ENCODE measurements at places on chromosomes 12 and 14.

GRCh38 chr12:10392394-10392930 is 2.6 kb upstream of the KLRK1 start:
- no peak for DNase-seq

GRCh38 chr12:49287876-49288275 is 7.1 kb upstream of the PRPH start:
- no peak for DNase-seq

GRCh38 chr14:105100910-105101309 is 35.7 kb upstream of the GPR132 start:
- no peak for DNase-seq

DNA sequence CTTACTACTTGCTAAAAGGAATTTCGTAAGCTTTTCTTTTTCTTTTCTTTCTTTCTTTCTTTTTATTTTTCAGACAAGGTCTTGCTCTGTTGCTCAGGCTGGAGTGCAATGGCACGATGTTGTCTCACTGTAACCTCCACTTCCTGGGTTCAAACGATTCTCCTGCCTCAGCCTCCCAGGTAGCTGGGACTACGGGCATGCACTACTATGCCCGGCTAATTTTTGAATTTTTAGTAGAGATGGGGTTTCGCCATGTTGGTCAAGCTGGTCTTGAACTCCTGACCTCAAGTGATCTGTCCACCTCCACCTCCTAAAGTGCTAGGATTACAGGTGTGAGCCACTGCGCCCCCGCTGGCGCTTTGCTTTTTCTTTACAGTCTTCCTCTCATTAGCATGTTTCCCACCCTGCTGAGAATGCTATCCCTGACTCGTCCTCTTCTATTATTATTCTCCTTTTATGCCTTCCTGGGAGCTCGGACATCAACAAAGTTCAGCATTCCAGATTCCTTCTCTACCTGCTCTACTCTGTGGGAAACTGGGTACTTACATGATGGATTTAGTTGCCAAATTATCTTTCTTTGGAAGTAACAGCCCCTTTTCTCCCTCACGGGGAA is 3.1 kb downstream of the MTHFD1 start:
- no peak for DNase-seq

DNA sequence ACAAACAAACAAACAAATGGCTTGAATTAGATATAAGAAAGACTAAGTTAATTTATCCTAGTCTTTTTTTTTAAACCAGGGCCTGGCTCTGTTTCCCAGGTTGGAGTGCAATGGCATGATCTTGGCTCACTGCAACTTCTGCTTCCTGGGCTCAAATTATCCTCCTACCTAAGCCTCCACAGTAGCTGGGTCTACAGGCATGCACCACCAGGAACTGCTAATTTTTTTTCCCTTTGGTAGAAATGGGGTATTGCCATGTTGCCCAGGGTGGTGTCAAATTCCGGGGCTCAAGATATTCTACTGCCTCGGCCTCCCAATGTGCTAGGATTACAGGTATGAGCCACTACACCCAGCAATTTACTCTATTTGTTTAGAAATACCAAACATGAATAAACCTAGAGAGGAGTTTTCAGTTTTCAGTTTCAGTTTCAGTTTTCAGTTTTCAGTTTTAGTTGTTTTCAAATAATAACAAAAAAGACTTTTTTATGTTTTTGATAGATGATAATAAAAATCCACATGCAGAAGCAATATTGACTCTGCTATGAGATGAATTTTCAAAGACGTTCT is 817.0 kb downstream of the FLRT2 start:
- DNase-seq, result no peak

DNA sequence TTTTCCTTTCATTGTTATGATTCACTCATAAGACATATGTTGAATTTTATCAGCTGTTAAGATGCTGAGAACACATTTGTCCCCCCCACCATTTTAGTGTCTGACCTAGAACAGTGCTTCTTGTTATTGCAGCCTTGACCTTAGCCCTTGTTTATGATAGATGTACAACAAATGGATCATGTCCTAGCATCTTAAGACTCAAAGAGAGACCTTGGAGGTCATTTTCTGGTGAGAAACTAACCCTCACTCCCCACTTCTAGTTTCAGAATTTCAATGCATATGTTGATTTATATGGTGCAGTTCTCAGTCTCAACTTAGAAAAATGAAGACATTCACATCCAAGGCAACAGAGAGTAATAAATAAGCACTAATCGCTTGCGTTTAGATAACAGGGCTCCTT is 391.2 kb downstream of the AEBP2 start:
- no peak for DNase-seq

GRCh38 chr12:106956048-106956578 is 406 bp downstream of the TMEM263 start:
- DNase-seq, result peak; percentile 5

DNA sequence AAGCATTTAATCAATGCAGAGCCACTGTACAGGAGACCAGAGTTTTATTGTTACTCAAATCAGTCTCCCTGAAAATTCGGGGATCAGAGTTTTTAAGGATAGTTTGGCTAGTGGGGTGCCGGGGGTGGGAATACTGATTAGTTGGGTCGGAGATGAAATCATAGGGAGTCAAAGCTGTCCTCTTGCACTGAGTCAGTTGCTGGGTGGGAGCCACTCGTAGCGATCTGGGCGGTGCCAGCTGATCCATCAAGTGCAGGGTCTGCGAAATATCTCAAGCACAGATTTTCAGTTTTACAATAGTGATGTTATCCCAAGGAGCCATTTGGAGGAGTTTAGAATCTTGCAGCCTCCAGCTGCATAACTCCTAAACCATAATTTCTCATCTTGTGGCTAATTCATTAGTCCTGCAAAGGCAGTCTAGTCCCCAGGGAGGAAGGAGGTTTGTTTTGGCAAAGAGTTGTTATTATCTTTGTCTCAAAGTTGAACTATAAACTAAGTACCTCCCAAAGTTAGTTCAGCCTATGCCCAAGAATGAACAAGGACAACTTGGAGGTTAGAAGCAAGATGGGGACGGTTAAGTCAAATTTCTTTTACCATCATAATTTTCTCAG is 169.4 kb upstream of the PLEKHG7 start:
- no peak for DNase-seq

DNA sequence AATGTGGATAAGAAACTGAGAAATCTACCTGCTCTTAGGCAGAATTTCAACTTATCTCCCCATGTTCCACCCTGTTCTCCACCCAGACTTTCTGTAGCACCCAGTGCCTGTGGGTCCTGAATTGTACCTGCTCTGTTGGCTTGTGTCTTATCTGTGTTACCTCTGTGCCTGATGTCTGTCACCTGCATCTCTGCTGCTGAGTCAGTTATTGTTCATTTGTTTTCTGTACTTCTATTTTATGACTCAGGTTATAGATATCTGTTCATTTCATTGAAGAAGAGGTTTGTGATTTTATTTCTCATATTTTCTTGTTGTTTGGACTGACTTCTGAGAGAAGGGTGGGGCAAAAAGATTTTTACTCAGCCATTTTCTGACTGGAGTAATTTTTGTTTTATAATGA is 11.7 kb downstream of the SOCS4 start:
- DNase-seq, result no peak

GRCh38 chr12:51005671-51006070 is 20.5 kb downstream of the SLC11A2 start:
- no peak for DNase-seq
